ENCODE measurements at places on chromosomes 5 and 9. TPM values are rescaled to one million over a fixed set of nuclear protein-coding genes. Genes with fewer than 3 reads are reported as not detected.
A peak's percentile ranks its signal among the peaks of the same experiment; 100 is the strongest.

Gene KCNV2
- total RNA-seq, result not detected

DNA sequence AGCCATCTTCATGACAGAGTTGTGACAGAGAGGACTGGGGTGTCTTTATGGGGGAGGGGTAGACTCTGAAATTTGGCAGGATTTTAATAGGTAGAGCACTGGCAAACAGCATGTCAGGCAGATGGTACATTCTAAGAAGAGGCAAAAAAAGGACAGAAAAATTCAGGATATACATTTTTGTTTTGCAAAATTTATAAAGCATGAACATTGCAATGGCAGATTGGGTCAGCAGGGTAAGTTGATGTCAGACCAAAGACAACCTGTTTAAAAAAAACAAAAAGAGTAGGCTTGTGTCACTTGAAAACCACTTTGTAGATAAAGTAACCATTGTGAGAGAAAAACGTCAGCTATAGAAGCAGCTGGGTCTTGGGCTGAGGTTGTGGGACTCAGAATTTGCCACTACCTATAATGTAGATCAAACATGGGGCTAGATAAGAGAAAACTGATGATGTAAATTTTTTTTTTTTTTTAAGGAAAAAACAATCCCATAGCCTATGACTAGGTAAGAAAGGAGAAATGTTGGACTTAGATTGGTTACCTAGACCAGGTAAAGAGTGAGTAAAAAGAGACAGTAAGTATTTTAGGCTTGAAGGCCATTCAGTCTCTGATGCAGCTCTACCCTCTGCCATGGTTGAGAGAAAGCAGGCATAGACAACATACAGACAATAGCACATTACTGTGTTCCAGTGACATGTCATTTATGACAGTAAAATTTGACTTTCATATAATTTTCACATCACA is 8.3 kb downstream of the CAMK4 start:
- DNase-seq, result peak; percentile 33

DNA sequence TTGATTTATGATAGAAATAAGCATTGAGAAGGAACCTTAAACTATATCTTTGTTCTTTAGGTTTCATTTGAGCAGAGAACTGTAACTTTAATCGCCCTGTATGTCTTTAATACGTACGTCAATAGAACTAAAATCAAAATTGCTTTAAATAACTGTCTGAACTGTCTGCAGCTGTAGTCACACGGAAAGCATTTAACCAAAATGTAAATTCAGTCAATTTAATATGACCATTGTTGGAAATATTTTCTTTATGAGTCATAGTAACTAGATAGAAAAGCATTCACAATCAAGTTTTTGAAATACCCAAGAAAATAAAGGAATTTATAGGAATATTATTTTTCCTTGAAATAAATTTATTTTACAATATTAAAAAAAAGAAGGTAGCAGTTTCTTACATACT is 157.1 kb upstream of the CDH6 start:
- no peak for DNase-seq

GRCh38 chr5:123086376-123087055 is 2.5 kb upstream of the PRDM6 start:
- DNase-seq, result no peak

DNA sequence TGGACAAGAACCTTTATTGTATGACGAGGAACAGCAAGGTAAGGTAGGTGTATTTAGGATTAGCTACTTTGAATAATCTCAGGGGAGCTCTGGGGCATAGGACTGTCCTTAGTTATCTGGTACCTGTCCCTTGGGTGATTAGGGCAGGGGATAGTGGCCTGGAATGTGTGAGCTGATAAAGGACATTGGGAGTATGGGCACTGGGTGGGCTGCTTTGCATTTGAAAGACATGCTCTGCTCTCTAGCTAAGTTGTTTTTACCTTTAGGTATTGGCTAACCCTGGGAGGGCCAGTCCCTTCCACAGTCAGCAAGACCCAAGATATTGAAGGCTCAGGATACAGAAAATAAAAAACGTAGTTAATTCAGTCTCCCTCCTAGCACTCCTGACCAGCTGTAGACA is 282.8 kb upstream of the C9orf72 start:
- DNase-seq, result no peak

DNA sequence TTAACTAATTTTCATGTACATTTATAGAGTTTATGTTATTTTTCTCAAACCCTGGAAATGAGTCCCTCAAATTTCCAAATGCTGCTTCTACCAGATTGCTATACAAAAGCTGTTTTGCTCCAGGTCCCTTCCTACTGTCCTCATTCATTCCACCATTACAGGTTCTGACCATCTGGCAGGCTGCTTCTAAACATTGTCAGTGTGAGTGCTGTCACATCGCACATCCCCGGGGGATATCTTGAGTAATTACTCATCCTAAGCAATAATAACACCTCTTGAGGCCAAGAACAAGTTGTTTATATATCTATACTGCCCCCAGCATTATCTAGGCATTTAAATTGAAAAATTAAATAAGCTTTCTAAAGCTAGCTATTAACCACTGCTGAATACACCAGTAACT is 1675.3 kb upstream of the CDH6 start:
- no peak for DNase-seq

GRCh38 chr5:34563931-34564709 is 92.0 kb upstream of the RAI14 start:
- no peak for DNase-seq

DNA sequence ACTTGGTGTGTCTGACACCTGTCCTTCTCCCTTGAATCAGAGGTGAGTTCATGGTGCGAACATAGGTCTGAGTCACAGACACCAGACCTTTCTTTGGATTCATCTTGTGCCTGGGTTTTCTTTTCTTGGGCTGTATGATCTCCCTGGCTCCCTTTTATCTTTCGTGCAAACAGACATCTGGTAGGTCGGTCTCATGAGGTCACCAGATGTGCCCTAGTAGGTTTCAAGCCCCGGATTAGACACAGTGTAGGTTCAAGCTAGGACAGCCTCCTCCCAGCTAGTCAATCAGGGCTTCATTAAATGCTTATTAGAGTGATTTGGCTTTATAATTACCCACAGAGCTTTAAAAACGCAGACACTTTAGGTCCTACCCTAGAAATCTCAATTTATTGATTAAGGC is 106.0 kb upstream of the MYO10 start:
- no peak for DNase-seq

DNA sequence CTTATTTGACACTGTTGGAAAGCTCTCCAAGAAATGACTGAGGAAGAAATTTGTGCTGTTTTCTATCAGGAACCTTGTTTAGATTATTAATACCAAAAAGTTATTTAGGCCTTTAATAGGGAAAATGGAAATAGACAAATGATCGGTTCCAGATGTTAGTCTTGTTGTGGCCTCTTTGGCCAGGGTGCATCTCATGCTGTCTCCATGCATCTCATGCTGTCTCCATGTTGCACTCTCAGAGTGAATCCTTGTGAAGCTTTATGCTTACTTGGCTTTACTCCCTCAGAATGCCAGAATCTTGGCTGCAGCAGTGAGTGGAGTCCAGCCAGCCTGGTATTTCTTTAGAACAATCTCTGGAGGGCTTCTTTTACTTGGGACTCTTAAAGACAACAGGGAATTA is 185.5 kb downstream of the ARHGAP26 start:
- peak; percentile 26 for DNase-seq

DNA sequence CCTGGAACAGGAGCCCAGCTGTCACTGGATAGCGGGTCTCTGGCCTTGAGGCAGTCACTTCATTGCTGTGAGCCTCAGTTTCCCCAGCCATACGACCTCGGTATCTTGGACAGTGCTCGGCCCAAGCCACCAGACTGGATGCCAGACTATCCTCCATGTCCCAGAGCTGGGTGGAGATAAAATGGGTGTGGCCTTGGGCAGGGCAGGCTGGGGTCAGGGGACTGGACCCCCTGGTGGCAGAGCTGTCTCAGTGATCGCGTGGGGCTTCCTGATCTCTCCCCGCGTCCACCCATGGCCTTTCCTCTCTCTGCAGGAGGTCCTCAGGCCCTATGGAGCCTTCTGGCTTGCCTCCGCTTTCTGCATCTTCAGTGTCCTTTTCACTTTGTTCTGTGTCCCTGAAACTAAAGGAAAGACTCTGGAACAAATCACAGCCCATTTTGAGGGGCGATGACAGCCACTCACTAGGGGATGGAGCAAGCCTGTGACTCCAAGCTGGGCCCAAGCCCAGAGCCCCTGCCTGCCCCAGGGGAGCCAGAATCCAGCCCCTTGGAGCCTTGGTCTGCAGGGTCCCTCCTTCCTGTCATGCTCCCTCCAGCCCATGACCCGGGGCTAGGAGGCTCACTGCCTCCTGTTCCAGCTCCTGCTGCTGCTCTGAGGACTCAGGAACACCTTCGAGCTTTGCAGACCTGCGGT is 10.0 kb downstream of the SLC2A8 start:
- DNase-seq, result no peak

Gene ADAMTS19
- 2.9 TPM for total RNA-seq

DNA sequence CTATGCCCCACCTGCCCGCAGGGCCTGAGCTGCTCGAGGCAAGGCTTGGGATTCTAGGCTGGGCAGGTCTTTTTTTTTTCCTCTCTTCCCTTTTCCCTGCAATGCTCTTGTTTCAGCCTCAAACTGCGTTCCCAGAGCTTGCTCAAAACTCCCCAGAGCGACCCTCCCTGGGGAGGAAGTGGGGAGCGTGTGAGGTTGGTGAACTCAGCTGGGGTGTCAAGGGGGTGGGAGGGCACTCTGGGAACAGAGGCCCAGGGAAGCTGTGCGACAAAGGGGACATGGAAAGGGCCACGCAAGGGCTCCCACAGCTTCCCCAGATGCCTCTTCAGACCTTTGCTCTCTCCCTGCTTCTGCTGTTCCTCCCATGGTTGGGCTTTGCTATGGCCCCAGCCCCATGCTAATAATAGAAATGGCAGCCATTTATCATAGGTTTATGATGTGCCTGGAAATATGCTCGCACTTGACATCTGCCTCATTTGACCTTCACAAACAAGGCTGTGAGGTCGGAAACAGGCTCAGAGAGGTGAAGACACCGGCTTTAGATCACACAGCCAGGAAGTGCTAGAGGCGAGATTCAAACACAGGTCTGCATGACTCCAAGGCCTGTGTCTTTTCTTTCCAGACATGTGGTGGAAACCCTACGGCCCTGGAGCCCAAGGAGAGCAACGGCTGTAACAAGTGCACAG is 40.9 kb upstream of the IL17B start:
- no peak for DNase-seq

Gene PSD2
- 7.5 TPM for total RNA-seq

DNA sequence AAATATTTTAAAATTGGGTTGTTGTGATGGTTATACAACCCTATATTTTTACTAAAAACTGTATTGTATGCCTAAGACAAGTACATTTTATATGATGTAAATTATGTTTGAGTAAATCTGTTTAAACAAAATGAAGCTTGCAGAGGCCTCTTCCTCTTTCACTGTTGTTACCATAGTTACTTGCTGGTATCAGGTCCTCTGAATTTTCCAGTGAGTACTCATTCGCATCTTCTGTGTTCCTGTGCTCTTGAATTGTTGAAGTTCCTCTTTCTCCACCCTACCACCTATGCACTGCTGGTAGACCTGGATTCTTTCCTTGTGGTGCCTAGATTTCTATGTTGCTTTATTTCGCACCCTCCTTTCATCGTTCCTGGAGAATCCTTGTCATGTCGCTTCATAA is 938.5 kb upstream of the ACO1 start:
- DNase-seq, result peak; percentile 11

Gene TRIM14
- total RNA-seq, result 2.5 TPM

DNA sequence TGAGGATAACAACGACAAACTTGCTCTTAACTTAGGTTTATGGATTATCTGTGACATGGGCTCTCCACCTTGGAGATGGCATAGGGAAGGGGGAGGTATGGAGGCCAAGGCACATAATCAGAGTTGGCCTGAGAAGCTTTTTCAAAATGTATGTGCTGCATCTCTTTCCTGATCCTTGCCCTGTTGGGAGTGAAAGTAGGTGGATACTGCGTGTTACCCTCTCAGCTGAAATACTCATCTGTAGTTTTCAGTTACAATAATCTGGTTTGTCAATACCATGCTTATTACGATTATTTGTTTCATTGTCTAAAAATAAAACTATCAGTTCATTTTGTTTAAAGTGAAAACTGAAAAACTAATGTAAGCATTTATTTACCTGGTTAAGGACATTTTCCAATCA is 86.7 kb downstream of the SLC44A1 start:
- DNase-seq, result no peak

DNA sequence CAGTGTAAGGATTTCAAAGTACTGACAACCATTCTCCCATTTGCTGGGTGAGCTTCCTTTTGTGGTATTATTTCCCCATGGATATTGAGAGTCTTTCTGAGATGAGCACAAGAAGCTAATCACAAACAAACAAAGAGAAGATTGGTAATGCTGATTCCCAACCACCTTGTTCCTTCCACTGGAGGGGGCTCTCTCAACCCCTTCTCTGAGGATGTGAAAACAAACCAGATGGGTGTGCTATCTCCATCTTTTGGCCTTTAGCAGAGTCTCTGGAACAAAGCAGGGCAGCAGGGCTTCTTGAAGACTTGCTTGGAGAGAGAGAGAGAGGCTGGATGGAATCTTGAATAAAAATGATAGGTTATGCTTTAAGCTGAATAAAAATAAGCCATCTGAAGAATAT is 576.7 kb upstream of the ZNF462 start:
- peak; percentile 35 for DNase-seq

Gene HK3
- total RNA-seq, result 0.66 TPM

DNA sequence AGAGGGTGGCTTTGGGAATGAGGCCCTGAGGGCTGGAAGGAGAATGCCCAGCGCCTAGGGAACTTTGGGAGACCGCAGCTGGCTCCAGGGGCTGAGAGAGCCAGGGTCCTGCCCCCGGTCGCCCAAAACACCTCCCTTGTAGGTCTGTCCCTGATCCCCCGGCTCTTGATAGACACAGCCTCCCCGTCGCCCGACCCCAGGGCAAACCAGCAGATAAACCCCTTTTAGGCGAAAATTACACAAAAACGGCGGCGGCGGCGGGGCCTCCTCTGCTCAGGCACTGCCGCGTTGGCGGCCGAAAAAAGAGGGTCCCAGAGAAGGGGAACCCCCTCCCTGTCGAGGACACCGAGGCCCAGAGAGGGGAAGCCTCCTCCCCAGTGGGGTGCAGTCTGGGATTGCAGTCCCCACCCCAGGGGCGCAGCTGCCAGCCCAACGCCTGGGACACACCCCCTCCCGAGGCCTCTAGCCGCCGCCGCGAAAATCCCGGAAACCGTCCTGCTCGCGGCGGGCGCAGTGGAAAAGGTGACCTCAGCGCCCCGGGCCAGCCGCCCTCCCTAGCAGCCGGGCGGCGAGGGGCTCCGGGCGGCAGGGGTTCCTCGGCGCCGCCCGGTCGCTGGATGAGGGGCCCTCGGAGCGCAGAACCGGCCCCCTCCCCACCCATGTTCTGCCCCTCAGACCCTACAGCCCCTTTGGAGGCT is 3.1 kb upstream of the BARX1 start:
- no peak for DNase-seq

- DNase-seq, result no peak
These were observed 187.3 kb downstream of the NR3C1 start for GRCh38 chr5:143216211-143216610.

Gene FOXD4L5
- 0.22 TPM for total RNA-seq

All from spinal cord (tissue), 10 donors.